T-helper 9 cell (primary cell): ENCODE measurements at places on chromosomes 13 and 19.

GRCh38 chr13:51556740-51557139 is 27.5 kb upstream of the WDFY2 start:
- DNase-seq: no peak

DNA sequence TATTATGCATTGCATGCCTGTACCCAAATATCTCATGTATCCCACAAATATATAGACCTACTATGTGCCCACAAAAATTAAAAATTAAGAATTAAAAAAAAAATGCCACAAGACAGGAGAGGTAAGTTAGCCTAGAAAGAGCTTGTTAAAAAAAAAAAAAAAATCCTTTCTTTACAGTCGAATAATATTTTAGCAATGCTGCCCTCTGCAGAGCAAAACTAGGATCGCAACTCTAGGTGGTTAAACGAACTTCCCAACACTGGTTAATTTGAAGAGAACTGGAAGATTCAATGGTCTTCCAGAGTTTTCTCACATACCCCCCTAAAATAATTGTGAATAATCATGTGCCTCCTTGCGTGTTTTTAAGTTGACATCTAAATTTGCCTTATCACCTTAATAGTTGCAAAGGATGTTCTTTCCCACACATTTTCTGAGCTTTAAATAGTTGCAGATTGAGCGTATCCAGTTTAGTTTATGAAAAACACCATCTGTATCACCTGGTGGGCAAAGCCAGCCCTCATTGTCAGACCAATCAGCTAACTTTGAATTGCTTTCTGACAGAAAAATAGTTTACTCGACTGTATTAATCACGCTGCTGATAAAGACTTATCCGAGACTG is 47.4 kb upstream of the RCBTB2 start:
- DNase-seq: peak; percentile 73

DNA sequence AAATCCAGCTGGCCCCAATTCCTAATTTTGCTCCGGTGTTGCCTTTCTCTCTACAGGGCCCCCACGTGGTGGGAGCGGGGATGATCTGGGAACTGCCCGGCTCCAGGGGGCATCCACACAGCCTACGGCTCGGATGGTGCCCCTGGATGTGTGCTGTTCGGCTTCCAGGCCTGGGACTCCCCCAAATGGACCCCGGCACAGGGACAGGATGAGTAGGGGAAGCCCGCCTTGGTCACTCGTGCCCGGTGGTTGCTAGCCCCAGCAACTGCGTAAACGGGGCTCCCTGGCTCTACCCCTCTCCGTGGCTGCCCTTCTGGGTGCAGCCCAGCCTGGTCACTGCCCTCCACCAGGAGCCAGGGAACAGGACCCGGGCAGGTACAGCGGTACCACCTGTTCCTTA is 111.5 kb downstream of the TEX26 start:
- DNase-seq: no peak

- no peak for DNase-seq
Measured at GRCh38 chr13:104949840-104950740, 1585.4 kb downstream of the EFNB2 start.

- no peak for DNase-seq
Measured at GRCh38 chr13:86383561-86383960, 584.3 kb upstream of the SLITRK6 start.

- DNase-seq: no peak
Measured at GRCh38 chr13:92488249-92488852, 738.3 kb upstream of the GPC6 start.

DNA sequence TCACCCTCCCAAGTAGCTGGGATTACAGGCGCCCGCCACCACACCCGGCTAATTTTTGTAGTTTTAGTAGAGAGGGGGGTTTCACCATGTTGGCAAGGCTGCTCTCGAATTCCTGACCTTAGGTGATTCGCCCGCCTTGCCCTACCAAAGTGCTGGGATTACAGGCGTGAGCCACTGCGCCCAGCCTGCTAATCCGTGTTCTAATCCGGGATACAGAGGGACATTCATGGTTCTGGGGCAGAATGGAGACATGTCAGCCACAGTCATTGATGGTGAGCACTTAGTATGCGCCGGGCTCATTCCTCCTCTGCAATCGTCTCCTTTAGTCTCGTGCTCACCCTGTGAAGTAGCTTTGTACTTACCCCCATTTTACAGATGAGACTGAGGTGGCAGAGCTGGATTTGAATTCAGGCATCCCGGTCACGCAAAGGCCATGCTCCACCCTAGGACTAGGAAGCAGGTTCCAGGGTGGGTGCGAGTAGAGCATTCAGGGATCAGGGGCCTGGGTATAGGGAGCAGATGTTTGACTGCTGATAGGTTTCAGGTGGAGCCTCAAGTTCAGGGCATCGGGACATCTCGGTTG is 8.2 kb downstream of the RRAS start:
- no peak for DNase-seq

DNA sequence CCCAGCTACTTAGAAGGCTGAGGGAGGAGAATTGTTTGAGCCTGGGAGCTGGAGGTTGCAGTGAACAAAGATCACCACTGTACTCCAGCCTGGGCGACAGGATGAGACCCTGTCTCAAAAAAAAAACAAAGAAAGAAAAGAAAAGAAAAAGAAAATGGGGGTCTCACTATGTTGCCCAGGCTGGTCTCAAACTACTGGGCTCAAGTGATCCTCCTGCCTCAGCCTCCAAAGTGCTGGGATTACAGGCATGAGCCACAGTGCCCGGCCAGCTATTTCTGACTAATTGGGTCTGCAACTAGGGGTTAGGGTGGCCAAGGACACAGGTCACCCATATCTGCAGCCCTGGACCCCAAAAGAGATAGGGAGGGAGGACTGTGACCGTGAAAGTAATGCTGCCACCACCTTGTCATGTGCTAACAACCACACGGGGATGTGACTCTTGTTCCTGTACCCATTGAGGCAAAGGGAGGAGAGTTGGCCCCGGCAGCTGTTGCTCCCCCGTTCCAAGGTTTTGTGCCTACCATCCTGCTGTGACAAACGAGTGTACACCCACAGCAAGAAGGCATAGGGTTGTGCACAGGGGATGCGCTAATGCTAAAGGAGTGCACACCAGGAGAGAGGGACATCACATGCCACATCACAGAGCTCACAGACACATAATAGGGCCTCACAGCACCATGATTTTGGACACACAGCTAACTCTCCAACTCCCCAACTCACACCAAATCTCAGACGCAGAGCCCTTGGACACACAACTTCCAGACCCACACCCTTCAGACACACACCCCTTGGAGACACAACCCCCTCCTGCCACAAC is 619 bp downstream of the MEF2B start:
- no peak for DNase-seq

DNA sequence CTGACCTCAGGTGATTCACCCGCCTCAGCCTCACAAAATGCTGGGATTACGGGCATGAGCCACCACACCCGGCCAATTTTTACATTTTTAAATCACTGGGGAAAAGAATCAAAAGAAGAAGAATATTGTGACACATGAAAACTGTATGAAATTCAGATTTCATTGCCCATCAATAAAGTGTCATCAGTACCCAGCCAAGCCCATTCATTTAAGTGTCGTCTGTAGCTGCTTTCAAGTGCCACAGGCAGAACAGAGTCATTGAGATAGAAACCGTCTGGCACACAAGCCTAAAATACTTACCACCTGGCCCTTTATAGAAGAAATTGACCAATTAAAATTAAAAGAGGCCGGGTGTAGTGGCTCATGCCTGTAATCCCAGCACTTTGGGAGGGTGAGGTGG is 15.3 kb downstream of the COLGALT1 start:
- no peak for DNase-seq

DNA sequence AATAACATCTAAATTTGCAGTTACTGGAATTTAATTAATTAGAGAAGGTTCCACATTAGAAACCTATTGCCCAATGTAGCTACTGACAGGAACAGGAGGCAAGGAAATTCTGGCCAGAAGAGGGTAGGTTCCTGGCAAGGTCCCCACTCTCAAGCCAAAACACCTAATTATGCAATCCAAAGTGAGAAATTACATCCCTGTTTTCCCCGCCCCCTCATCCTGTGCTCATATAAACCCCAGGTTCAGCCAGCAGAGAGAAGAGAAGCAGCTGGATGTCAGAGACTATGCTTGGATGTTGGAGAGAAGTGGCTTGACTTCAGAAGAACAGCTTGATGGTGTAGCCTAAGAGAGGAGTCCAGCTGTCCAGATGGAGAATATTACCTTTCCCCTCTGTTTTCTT is 951.3 kb upstream of the PRR20A start:
- no peak for DNase-seq

- no peak for DNase-seq
Measured at GRCh38 chr13:36528105-36528504, 95.8 kb downstream of the CCNA1 start.

DNA sequence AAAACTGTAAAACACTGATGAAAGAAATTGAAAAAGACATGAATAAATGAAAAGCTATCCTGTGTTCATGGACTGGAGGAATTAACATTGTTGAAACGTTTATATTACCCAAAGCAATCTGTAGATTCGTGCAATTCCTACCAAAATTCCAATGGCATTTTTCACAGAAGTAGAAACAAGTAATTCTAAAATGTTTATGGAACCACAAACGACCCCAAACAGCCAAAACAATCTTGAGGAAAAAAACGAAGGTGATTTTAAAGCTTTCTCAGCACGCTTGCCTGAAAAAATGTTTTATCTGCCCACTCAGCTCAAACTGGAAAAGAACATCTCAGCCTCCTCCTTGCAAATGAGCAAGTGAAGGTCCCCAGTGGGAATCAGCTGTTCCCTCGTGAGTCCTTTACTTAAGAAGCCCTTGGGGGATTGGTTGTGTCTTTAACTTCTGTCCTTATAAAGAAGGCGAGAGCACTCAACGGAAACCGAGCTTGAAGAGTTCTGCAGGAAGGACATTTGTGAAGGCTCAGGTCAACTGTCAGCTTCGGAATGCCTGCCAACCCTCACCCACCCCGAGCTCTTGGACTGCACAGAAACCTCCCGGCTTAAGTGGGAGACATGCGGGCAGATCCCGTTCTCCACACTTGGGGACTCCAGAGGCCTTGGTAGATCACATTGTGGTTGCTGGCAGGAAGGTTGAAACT is 256.0 kb upstream of the IRS2 start:
- DNase-seq: no peak

- DNase-seq: no peak
Measured at GRCh38 chr13:36992362-36992761, 6.8 kb downstream of the ALG5 start.

- DNase-seq: peak; percentile 99
Measured at GRCh38 chr19:10416380-10417257, 3.7 kb upstream of the PDE4A start.

GRCh38 chr13:51577690-51578089 is 6.6 kb upstream of the WDFY2 start:
- DNase-seq: no peak

- no peak for DNase-seq
Measured at GRCh38 chr13:91375116-91375729, 23.2 kb upstream of the GPC5 start.

DNA sequence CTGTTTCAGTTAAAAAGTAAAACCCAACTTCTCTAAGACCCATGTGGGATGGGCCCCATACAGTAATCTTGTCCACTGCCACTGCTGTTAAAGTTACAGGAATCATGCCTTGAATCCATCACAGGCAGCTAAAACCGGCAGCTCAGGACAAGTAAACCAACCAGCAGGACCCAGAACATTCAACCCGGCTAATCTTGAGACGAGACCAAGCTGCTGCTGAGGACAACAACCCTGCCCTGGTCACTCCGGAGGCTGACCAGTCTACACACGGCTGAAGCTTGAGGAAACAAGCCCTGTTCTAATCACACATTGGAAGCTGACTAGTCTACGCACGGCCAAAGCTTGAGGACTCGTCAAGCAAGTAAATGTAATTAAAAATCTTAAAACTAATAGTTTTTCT is 105.2 kb upstream of the ZNF492 start:
- DNase-seq: no peak

- no peak for DNase-seq
Measured at GRCh38 chr19:28687296-28687695, 525.7 kb downstream of the UQCRFS1 start.

DNA sequence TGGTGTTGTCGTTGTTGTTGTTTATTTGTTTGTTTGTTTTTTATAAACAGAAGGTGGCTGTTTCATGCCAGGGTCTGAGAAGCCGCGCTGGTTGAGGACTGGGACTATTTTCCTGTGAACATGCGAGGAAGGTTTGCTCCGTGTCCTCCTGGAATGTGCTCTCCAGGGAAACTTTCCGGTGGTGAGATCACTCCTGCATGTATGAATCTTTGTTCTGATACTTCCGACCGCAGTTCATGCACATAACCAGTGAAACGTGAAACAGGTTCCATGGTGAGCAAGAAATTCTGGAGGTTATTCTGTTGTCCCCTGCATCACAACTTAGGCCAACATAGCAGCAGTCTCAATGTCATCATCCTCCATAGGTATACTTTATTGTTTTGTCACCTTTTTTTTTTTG is 187.6 kb upstream of the ARGLU1 start:
- no peak for DNase-seq

GRCh38 chr19:48497728-48498594 is 13.7 kb downstream of the LMTK3 start:
- DNase-seq: no peak

- no peak for DNase-seq
Measured at GRCh38 chr13:23609414-23609760, 39.2 kb downstream of the TNFRSF19 start.

- DNase-seq: no peak
Measured at GRCh38 chr19:49851456-49852259, 699 bp downstream of the PTOV1 start.

DNA sequence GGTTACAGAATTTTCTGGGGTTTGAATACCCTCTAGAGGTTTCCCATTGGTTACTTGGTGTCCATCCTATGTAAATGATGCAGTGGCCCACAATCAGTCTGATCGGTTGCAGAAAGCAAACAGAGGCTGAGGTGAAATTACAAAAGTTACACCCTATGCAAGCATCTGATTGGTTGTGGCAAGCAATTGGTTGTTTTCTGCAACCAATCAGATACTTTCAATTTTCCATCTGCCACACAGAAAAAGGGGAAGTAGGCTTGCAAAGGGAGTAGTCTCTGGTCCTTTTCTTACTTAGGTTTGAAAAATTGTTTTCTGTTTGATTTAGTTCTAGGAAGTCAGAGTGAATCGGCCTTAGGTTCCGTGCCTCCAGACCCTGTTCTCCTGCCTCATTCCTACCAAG is 93.1 kb downstream of the WTIP start:
- DNase-seq: no peak

DNA sequence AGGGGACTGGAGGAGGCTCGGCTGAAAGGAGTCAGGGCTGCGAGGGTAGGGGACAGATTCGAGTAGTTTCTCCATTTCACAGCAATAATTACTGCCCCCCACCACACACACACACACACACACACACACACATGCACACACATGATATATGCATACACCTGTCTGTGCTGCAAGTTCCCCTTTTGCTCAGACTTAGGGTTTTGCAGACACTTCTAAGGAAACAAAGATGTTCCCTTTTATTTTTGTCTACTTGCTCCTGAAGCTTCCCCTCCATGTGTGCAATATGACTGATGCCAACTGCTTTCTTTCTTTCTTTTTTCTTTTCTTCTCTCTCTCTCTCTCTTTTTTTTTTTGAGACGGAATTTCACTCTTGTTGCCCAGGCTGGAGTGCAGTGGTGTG is 13.4 kb downstream of the MBD3L2B start:
- DNase-seq: no peak

GRCh38 chr13:23921451-23921888 is 24.2 kb upstream of the C1QTNF9B start:
- DNase-seq: no peak

GRCh38 chr13:66338542-66338941 is 891.6 kb downstream of the PCDH9 start:
- DNase-seq: no peak
